ENCODE measurements at places on chromosomes 1 and 21.

- no peak for DNase-seq
Observed at GRCh38 chr1:223453902-223454301, 60.7 kb downstream of the CCDC185 start.

DNA sequence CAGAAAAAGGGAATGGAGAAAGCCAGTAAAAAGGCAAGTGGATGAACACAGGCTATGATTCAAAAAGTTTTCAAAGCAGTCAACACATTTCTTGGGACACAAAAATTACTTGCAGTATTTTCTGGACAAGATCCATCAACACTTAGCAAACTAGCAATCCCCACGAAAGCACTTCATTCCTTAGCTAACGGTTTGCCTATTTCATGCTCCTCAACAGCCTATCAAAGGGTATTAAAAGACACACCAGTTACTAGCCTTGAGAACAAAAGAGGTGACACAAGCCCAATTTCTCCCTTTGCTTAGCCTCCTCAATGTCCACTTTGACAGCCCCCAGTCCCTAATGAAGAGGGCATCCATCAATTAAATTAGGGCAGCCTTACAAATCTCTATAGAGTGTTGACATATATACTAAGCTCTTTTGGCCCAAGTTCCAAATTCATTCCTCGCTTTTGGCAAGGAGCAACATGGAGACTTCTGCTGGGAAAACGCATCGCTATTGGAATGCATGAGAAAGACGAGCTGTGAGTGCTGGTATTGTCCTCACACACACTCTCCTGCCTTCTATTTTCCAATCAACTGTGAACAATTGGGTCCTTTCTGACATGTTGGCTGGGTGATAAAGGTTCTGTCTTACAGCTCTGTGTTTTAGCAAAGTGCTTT lies 180.0 kb downstream of the TNR start:
- DNase-seq = no peak

DNA sequence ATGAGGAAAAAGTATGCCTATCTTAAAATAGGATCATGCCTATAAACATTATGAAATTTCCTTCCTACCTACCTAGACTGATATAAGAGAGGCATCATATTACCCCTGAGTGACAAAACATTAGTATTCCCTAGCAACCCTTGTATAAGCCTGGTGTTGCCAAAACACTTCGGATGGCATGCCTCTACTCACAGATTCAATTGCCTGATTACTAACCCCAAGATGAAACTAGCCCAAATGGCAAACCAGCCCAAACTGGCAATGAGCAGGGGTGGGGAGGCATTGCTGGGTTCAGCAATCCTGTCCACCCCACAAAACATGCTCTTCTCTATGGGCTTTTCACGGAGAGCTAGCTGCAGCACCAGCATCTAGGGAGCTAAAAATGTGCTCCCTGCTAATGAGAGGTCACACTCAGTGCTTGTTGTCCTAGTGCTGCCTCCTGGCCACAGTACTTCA lies 13.9 kb downstream of the PALMD start:
- no peak for DNase-seq

DNA sequence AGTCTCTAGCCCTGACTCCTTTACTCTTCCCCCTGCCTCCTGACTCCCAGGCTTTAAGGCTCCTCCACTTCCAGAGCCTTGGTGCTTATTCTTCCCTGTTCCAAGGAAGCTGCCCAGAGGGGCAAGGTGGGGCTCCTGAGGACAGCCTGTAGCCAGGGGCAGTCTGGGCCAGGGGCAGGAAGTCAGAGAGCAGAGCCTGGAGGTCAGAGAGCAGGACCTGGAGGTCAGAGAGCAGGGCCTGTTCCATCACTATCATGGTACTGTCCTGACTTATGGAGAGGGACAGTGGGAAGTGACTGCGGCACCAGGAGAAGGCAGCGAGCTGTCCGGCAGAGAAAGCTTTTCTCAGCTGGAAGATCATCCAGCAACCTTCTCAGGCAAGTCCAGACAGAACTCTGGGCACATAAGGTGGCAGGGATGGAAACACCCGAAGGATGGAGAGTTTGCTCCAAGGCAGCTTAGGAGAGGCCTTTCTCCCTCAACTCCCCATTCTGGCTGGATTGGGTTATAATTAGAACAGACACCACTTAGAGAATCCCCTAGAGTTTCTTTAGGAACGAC lies 25.0 kb downstream of the PLXNA2 start:
- no peak for DNase-seq

- no peak for DNase-seq
Observed at GRCh38 chr1:11729498-11730428, 6.2 kb upstream of the AGTRAP start.

GRCh38 chr1:26191739-26192138 lies 1.3 kb downstream of the CATSPER4 start:
- no peak for DNase-seq

- DNase-seq = no peak
Observed at GRCh38 chr1:197178998-197179397, 32.5 kb upstream of the ASPM start.
